ENCODE measurements at places on chromosomes 7 and 10.

- DNase-seq: no peak
These were observed 65.7 kb downstream of the AP3M1 start for GRCh38 chr10:74084955-74085354.

DNA sequence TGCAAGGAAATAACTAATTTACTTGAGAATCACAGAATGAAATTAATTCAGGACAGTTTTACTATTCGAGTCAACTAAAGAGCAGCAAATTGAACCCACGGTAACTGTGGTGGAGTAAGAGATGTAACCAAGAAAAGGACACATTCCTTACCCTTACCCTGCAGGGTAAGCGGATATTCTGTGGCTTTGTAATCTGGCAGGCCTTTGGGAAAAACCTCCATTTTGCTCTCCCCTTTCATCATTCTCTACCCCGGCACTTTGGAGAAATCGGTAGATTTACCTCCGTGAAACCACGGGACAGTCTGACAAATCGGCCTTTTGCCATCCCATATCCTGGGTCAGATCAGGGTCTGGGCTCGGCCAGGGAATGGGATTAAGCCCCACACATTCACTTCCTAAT lies 18.4 kb downstream of the RCC1L start:
- no peak for DNase-seq

DNA sequence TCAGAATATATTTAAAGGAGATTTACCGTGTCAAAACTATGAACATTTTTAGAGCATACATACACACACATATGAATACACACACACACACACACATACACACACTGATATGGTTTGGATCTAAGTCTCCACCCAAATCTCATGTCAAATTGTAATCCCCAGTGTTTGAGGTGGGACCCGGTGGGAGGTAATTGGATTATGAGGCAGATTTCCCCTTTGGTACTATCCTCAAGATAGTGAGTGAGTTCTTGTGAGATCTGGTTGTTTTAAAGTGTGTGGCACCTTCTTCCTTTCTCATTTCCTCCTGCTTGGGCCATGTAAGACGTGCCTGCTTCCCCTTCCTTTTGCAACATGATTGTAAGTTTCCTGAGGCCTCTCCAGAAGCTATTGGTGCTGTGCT lies 515.0 kb upstream of the ZMIZ1 start:
- DNase-seq: no peak

DNA sequence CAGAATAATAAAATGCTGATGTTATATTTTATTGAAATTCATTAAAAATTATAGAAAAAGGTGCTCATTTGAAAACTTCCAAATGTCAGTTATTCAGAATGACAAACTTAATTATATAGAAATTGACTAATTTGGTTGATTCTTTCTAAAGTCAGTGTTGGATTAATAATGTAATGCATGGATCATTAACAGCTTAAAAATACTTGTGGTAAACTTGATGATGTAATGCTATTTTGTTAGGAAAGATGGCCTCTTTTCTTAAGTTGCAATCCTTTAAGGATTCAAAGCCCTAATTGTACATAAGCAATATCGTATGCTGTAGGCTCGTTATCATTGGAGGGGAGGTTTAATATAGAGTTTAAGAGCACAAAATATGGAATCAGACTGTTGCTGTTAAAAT lies 141.2 kb downstream of the ZEB1 start:
- no peak for DNase-seq

DNA sequence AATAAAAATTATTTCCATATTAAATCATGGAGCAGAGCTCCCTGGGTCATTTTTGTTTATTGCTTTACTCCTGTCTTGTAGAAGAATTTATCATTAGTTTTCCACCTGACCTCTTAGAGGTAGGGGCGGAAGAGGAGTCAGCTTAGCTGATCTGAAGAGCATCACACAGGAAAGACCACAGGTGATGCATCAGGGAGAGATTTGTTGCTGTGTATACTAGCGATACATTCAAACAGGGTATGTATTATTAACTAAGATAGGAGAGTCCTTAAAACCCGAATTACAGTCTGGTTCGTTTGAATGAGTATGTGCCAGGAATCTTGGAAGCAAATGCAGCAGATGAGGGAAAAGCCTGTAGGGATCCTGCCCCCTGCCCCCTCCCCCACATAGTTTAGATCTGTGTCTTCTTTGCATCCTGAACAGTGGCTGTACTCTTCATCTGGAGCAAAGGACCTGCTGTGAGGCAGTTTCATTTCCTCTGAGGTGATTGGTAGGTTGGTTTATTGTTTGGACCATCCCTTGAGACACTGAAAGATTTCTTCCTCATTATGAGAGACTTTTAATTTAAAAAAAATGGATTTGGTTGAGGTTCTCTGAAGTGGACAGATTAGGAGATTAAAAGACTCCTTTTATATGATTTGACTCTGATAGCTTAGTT lies 177.0 kb downstream of the SND1 start:
- no peak for DNase-seq

DNA sequence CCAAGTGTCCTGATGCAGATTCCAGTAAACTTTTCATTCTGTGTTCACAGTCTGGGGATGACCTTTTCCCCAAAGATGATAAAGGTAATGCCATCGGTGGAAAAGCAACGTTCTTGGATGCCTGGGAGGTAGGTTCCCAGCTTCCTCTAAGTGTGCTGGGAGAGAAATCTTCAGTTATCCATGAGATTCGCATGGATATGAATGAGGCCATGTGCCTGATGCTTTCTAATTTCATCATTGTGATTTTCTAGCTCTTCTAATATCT lies 5.5 kb downstream of the AKR1B10 start:
- no peak for DNase-seq

DNA sequence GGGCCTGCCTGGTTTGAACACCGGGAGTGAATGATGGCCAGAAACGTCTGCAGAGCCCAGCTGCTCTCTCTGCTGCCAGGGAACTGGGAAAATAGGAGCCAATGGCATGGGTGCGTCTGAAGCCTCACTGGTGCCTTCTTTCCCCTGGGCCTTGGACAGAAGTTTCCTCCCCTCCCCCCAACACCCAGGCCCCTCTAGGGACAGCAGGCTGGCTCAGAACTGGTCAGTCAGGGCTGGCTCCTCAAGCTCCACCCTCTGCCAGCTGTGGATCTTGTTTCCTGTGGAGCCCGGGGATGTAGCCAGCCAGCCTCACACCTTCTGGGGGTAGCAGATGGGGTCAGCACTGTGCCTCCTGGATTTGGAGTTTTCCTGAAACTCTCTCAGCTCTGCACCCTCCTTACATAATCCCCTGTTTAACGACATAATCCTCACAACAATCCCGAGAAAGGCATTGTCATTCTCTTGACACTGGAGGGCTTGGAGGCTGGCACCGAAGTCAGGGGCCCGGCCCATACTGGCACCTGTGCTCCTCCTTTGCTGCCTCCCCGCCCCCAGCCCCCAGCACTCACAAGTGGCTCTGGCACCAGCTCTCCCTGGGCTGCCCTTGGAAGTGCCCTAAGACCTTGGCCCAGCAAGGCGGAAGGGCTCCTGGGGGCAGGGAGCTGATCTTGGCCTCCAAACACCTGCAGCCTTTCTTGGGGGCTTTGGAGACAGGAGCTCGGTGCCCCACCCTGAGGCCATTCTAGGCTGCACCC lies 5.7 kb downstream of the LDB3 start:
- no peak for DNase-seq

DNA sequence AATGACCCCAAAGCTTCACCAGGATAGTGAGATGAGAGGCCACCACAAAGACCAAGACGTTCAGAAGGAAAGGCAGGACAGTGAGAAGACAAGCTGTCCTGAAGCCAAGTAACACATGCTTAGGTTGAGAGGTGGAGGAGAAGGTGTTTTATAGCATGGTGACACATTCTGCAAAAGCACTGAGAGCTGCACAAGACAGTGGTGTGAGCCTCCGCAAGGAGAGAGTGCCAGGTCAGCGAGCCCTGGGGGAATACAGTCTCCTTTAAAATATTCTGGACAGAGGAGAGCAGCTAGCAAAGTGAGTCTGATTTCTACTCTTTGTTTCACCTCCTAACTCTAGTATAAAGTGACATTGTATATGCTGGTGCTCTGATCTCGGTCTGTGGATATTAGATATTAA lies 68.0 kb upstream of the VKORC1L1 start:
- DNase-seq: no peak

- DNase-seq: peak; percentile 8
These were observed 106.7 kb downstream of the TES start for GRCh38 chr7:116316838-116317628.

DNA sequence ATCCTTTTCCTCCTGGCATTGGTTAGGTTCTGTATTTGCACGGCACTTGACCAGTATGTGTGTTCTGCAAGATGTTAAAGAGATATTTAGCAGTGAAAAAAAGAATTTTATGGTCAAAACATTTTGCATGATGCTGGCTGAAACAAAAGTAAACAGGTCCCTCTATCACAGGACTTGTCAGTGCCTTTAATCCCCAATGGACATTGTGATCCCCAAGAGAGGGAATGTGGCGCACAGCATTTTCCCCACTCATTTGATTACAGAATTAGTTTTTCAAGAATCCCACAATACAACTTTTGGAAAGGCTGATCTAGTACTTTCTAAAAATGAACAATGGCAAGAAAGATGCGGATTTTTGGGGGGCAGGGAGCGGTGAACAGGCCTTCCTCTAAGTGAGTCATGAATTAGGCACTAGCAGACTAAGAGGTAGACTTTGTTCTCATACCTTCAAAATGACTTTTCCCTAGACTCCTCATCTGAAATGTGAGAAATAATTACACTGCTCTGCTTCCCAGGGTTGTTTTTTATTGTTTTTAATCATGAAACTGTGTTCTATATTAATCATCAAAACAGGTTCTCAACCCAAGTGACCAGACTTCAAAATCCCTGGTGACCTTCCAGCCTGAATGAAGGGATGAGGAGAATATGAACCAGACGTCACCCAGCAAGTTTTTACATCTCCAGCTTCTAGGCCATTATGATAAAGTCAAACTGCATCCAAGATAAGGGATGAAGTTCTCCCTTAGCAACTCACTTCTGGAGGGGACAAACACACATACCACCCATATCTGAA lies 8.6 kb downstream of the FBXW4 start:
- DNase-seq: no peak

DNA sequence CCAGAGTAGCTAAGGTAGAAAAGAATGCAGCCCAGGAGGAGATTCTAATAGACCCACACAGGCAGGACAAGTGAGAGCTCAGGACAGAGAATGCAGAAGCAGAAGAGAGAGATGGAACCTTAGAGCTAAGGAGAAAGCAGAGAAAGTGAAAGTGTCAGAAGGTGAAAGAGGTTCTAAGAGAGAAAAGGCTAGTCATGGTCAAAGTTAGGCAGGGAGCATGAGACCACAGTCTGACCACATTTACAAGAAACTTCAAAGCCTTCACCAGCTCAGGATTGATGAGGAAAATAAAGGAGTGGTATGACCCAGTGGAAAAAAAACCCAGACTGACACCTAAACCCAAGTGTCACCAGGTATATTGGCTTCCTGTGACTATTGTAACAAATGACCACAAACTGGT lies 131.8 kb upstream of the WDR11 start:
- DNase-seq: peak; percentile 20

DNA sequence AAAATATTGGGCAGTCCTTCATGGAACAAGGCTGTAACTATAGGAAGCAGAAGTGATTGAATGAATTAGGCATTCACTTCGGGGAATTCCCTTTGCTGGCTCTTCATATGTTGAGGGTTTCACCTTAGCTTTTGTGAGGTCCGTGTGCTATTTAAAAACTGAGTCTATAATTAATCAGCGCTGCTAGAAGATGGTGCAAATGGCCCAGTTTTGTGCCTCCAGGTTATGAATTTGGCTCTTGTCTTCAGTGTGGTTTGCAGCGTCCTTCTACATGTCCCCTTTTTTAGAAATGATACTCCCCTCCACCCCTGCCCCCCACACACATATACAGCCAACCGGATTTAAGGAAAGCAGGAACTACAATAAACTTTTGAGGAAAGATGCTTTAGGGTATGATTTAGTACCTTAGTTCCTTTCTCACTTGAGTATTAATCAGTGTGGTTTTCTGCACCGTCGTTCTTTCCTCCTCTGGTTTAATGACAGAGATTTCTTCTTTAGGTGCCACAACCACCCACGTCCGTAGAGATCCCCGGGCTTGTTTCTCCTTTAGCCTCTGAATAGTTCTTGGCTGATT lies 110.6 kb upstream of the SAMD8 start:
- DNase-seq: no peak

DNA sequence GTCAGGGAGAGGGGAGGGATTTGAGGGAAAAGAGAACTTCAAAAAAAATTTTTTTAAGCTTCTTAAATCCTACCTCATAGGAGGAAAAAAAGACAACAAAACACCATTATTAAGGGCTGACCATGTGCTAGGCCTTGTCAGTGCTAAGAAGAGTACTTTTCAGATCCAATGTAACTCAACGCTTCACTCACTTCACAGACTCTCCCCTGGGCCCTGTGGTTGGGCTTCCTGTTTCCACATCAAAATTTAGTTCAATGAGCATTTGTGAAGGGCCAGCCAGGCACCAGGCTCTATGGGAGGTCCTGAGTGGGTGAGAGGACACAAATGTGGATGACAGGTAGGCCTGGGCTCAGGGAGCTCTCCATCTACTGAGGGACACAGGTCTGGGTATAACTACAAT lies 249.8 kb downstream of the PTEN start:
- DNase-seq: no peak

DNA sequence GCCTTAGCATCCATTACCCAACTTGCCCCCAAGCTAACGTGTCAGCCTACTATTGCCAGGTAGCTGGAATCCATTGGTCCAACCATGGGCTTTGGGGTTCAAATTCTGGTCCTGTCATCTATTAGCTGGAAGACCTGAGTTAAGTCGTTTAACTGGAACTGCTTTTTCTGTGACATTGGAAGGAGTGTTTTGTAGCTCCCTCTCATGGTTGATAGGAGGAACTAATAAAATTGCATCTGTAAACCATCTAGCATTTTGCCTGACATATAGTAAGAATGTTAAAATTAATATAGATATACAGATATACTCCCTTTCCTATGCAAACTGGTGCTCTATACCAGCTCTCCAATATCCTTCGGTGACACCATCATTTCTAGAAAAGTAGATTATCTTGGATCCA lies 23.8 kb upstream of the SLF2 start:
- DNase-seq: peak; percentile 40

DNA sequence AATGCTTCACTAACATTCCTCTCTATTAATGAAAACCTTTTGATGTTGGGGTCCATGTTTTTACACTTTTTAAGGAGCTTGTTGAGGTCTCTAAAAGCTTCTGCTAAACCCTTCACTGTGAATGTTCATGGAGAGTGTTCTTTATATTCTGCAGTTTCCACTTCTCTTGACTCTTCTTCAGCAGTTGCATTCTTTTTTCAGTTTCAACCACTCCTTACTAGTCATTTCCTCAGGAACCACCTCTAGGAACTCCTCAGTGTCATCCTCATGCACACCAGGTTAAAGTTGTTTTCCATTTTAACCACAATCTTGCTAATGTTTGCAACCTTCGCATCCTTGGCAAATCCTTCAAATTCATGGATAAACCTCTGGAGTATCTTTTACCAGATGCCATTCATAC lies 821.6 kb downstream of the ANKRD7 start:
- no peak for DNase-seq

- DNase-seq: no peak
These were observed 11.8 kb downstream of the PRLHR start for GRCh38 chr10:118583611-118584010.
